ENCODE measurements at places on chromosomes 13 and 19.

GRCh38 chr19:13633522-13633922 lies 127.2 kb upstream of the CACNA1A start:
- DNase-seq, result no peak

GRCh38 chr13:97028441-97029299 lies 34.4 kb upstream of the OXGR1 start:
- peak; percentile 33 for DNase-seq

DNA sequence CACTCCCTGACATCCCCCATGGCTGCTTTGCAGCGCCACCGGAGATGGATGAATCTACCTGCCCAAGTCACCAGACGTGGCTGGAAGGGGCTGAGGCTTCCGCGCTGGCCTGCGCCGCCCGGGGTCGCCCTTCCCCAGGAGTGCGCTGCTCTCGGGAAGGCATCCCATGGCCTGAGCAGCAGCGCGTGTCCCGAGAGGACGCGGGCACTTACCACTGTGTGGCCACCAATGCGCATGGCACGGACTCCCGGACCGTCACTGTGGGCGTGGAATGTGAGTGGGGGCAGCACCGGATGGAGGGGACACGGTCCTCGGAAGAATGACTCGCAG lies 4.6 kb downstream of the ICAM5 start:
- no peak for DNase-seq

GRCh38 chr13:27182844-27183497 lies 11.4 kb upstream of the USP12 start:
- no peak for DNase-seq

GRCh38 chr13:90389537-90389936 lies 958.0 kb upstream of the MIR17HG start:
- DNase-seq, result no peak

DNA sequence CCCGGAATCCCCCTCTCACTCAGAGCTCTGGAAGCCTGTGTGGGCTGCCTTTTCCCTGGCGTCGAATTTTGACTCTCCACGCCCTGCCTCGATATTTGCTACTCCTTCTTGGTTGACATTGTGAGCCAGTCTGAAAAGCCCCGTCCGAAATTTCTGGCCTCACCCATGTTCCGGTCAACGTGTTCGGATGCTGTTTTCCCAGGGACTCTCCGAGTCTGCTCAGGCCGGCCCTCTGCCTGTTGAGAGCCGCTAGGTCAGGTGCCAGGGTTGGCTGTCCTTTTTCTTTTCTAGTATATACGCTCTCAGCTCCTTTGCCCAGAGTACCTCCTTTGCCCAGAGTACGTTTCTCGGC lies 6.8 kb upstream of the DGKH start:
- no peak for DNase-seq
